ENCODE measurements at places on chromosomes 1 and 21.

GRCh38 chr1:164664127-164664526 lies 105.1 kb downstream of the PBX1 start:
- H3K4me3 ChIP-seq = no peak overlapping the region
- H3K36me3 ChIP-seq = no peaks in the 10 kb centered on the region
- no peak overlapping the region for H3K27ac ChIP-seq
- peaks cover 25% of the 10 kb centered on the region for H3K4me1 ChIP-seq
- peak; percentile 4 for DNase-seq
- H3K27me3 ChIP-seq = peaks cover 11% of the 10 kb centered on the region

GRCh38 chr1:66271216-66271903 lies 262.6 kb upstream of the SGIP1 start:
- no peak overlapping the region for H3K27ac ChIP-seq
- no peaks in the 10 kb centered on the region for H3K27me3 ChIP-seq
- peaks cover 21% of the 10 kb centered on the region for H3K4me1 ChIP-seq
- no peak overlapping the region for H3K4me3 ChIP-seq

DNA sequence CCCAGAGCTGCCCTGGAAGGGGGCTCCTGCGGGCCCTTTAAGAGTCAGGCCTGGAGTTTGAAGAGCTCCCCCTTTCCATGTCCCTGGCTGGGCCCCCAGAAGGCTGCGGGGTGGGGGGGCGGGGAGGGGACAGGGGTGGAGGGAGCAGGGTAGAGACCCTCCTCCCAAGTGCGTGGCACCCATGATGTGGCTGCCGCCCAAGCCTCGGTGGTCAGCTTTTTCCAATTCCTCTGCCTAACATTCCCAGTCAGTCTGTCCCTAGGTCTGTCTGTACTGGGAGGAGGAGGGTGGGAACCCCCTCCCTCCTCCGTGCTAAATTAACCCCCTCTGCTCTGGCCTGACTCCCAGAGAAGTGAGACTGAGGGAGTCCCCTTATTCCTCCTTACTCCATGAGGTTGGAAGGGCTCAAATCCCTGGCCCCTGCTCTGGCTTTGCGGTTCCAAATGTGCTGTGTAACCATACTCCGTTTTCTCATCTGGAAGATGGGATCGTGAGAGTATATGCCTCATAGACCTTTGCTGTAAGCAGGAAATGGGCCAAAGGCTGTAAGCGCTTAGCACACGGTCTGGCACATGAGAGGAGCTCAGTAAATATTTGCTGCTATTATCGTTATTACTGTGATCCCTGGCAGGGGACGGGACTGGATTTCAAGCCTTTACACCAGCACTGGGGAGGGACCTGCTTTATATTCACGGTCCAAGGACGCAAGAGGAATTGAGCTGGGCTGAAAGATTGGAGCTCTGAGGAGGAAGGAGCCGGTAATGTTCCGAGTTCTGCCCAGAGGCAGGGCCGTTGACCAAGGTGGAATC lies 658 bp upstream of the COL16A1 start:
- H3K4me1 ChIP-seq = peaks cover 64% of the 10 kb centered on the region
- H3K4me3 ChIP-seq = no peak overlapping the region
- no peak for DNase-seq

DNA sequence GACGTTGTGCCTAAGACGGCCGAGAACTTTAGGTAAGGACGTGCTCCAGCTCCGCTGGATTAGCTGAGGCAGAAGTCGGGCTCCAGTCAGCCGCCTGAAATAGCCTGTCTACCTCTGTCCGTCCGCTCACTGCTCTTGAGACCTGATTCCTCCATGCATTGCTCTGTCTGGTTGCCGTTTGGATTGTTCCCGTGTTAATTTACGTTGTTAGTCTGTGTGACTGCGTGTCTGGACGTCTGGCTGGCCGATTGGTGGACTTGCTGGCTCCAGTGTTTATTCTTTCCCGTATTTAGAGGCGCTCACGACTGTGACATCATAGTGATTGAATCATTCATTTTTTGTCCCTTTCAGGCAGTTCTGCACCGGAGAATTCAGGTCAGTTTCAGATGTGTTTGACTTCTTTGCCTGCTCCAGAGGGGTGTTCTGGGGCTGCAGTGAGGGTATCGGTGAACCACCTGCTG lies 684 bp downstream of the PPIH start:
- peak overlapping the region; percentile 81 for H3K4me3 ChIP-seq
- H3K27me3 ChIP-seq = no peaks in the 10 kb centered on the region
- peaks cover 17% of the 10 kb centered on the region for H3K4me1 ChIP-seq
- no peak for DNase-seq

- no peak for DNase-seq
- no peaks in the 10 kb centered on the region for H3K36me3 ChIP-seq
- no peaks in the 10 kb centered on the region for H3K27me3 ChIP-seq
- H3K4me3 ChIP-seq = no peak overlapping the region
These were observed 257.4 kb upstream of the USP25 start for GRCh38 chr21:15472108-15473040.

DNA sequence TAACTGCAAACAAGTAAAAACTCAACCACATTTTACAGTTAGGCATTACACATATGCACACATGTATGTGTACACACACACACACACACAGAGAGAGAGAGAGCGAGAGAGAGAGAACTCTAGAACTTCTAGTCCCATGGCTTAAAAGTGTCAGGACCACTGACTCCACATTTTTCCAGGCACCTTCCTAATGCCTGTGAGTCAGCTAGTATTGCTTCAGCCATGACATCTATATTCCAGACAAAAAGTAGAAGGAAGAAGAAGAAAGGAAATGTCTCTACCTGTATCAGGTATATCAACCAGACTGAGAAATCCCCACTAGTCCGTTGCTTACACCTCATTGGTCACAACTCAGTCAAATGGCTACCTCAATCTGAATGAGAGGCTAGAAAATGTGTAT lies 31.9 kb upstream of the TACSTD2 start:
- no peak for DNase-seq
- H3K27me3 ChIP-seq = no peaks in the 10 kb centered on the region
- H3K36me3 ChIP-seq = no peaks in the 10 kb centered on the region
- no peak overlapping the region for H3K4me3 ChIP-seq

GRCh38 chr1:33436557-33437285 lies 5.8 kb upstream of the PHC2 start:
- H3K4me3 ChIP-seq = no peak overlapping the region
- H3K27me3 ChIP-seq = no peaks in the 10 kb centered on the region
- no peak for DNase-seq
- H3K27ac ChIP-seq = no peak overlapping the region
- no peaks in the 10 kb centered on the region for H3K36me3 ChIP-seq

- H3K36me3 ChIP-seq = peaks cover 4% of the 10 kb centered on the region
- H3K4me1 ChIP-seq = peaks cover 44% of the 10 kb centered on the region
- no peak overlapping the region for H3K27ac ChIP-seq
- no peaks in the 10 kb centered on the region for H3K27me3 ChIP-seq
- no peak overlapping the region for H3K4me3 ChIP-seq
These were observed 15.9 kb downstream of the PSEN2 start for GRCh38 chr1:226886122-226886901.

GRCh38 chr1:41020654-41021053 lies 871 bp downstream of the SLFNL1 start:
- H3K27me3 ChIP-seq = no peaks in the 10 kb centered on the region
- H3K4me3 ChIP-seq = no peak overlapping the region
- no peaks in the 10 kb centered on the region for H3K4me1 ChIP-seq
- H3K27ac ChIP-seq = no peak overlapping the region

DNA sequence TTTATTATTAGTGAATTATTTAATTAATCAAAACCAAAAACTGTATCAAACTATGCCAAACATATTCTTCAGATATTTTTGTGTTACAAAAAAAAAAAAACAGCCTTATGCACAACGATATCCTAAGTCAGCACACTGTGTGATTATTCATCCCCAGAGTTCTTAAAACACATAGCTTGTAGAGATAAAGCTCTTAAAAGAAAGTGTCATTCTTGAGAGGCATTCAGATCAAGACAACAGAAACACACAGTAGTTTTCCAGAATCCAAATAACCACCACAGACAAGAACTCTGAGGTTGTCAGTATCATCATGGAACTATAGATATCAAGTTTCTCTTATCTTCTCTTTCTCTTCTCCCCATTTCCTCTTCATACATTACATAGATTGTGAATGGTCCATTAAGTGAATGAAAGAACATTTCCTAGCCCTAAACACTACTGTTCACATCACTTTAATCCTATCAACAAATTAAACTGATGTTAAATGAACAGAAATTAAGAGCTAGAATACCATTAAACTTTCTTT lies 13.5 kb downstream of the ZZZ3 start:
- H3K27me3 ChIP-seq = no peaks in the 10 kb centered on the region
- no peaks in the 10 kb centered on the region for H3K4me1 ChIP-seq
- no peak overlapping the region for H3K27ac ChIP-seq
- no peaks in the 10 kb centered on the region for H3K36me3 ChIP-seq
- H3K4me3 ChIP-seq = no peak overlapping the region

DNA sequence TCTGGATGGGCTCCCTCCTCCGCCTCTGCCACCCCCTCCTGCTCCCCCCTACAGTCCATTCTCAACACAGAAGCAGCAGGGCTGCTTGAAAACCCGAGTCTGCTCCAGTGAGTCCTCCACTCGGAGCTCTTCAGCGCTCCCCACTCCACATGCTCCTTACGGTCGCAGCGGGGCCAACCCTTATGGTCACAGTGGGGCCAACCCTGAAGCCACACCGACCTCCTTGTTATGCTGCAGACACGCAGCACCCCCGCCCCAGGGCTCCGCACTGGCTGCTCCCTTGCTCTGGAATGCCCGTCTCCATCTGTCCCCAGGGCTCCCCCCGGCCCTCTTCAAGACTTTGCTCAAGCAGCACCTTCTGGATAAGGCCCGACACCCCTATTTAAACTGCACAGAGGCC lies 22.6 kb downstream of the GPR157 start:
- DNase-seq = no peak
- H3K27ac ChIP-seq = no peak overlapping the region
- H3K4me3 ChIP-seq = no peak overlapping the region
- no peaks in the 10 kb centered on the region for H3K27me3 ChIP-seq

DNA sequence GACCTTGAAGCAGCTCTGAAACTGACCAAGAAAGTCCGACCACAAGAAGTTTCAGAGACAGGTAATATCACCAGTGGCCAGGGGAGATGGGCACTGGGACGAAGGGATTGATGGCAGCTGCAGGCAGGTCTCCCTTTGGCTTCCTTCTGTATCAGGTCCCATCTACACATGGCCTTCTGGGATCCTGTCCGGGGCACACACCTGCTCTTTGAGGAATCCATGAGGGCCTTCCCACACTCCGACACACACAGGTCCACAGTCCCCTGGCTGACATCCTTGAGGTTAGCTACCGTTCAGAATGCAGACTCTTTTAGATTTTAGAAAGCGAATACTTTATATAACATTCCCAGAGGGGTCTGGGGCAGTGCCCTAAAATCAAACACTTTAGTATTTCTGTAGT lies 26.5 kb upstream of the TMEM125 start:
- H3K36me3 ChIP-seq = no peaks in the 10 kb centered on the region
- DNase-seq = no peak
- H3K27ac ChIP-seq = no peak overlapping the region
- no peaks in the 10 kb centered on the region for H3K27me3 ChIP-seq

GRCh38 chr1:162696286-162696862 lies 64.1 kb downstream of the DDR2 start:
- DNase-seq = no peak
- H3K36me3 ChIP-seq = no peaks in the 10 kb centered on the region
- no peaks in the 10 kb centered on the region for H3K4me1 ChIP-seq
- no peak overlapping the region for H3K27ac ChIP-seq
- no peaks in the 10 kb centered on the region for H3K27me3 ChIP-seq
- H3K4me3 ChIP-seq = no peak overlapping the region

- H3K4me3 ChIP-seq = no peak overlapping the region
- DNase-seq = no peak
- H3K27ac ChIP-seq = no peak overlapping the region
- H3K4me1 ChIP-seq = no peaks in the 10 kb centered on the region
These were observed 66.1 kb downstream of the EPS15 start for GRCh38 chr1:51453010-51453409.

DNA sequence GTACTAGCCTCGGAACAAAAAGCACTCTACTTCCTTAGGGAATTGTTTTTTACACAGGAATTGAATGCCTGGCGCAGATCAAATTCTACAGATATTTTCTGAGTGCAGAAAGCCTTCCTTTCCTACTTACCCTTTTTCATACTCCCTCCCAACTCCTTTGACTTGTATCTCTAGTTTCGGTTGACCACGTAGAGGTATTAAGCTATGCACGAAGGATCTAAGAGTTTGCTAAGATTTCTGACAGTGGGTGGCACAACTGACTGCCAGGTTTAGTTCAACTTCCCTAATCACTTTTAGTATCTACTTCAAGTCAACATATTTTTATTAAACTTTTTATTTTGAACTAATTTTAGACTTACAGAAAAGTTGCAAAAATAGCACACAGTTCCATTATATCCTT lies 5.0 kb downstream of the TOR1AIP2 start:
- H3K4me1 ChIP-seq = peaks cover 5% of the 10 kb centered on the region
- peaks cover 11% of the 10 kb centered on the region for H3K36me3 ChIP-seq
- no peaks in the 10 kb centered on the region for H3K27me3 ChIP-seq
- DNase-seq = no peak
- no peak overlapping the region for H3K27ac ChIP-seq

GRCh38 chr1:98005326-98006010 lies 84.6 kb upstream of the DPYD start:
- H3K4me1 ChIP-seq = no peaks in the 10 kb centered on the region
- no peak for DNase-seq
- no peak overlapping the region for H3K4me3 ChIP-seq

- no peak for DNase-seq
- no peaks in the 10 kb centered on the region for H3K4me1 ChIP-seq
- H3K4me3 ChIP-seq = no peak overlapping the region
These were observed 30.4 kb upstream of the CNTN2 start for GRCh38 chr1:205012391-205013140.

DNA sequence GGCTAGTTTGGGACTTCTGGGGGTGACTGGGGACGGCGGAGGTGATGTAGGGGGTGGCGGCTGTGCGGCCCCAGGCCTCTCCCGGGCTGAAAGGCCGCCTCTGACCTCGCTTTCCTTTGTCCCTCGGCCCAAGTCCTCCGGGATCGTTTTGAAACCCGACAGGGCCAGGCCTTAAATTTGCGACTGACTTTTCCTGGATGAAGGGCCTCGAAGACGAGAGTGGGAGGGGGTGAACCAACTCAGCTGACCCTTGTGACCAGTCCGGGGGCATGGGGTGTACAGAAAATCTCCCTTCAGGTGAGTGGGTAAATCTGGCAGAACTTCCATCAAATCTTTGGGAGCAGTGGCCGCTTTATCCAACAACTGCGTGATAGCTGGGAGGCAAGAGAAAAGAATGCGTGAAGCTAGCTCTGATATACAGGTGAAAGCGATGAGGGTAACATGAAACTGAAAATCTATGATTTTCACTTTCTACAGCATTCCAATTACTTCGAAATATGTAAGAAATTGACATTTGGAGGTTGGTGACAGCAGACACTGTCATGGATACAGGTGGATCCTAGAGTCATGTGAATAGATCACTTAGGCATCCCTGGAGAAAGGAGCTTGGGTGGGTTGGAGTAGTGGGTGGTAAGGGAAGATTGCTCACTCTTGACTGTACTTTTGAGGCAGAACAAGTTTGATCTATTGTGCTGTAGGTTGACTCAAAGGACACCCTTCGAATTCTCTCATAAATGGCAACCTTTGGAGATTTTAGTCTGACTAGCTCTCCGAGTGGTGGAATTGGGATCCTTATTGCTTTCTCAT lies 885 bp downstream of the AHCYL1 start:
- peak overlapping the region; percentile 86 for H3K27ac ChIP-seq
- H3K4me3 ChIP-seq = peak overlapping the region; percentile 89
- H3K27me3 ChIP-seq = peaks cover 4% of the 10 kb centered on the region
- peaks cover 3% of the 10 kb centered on the region for H3K36me3 ChIP-seq

GRCh38 chr1:182515556-182515955 lies 65.6 kb downstream of the RGSL1 start:
- H3K4me1 ChIP-seq = no peaks in the 10 kb centered on the region
- H3K36me3 ChIP-seq = no peaks in the 10 kb centered on the region
- no peak overlapping the region for H3K4me3 ChIP-seq
- no peak overlapping the region for H3K27ac ChIP-seq
- no peaks in the 10 kb centered on the region for H3K27me3 ChIP-seq

Data from natural killer cell (primary cell).